ENCODE measurements at places on chromosomes 16 and 17.
A peak's percentile ranks its signal among the peaks of the same experiment; 100 is the strongest.

GRCh38 chr16:3519581-3519980 lies 18.8 kb downstream of the CLUAP1 start:
- no peak for DNase-seq

DNA sequence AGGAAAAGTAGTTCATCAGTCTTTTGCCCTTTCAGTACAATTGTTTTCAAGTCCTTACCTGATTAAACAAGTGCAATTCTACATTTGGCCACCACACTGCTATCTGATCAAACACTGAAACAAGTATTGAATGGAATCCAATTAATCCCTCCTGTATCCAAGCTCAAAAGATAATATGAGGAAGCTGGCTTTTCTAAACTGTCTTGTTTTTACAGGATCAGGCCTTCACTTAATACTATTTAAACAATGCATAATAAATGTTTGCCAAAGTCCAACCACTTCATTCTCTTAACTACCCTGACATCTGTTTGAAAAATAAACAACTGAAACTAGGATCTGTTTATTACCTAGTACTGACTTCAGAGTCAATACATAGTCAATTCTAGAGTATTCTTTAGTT lies 131.6 kb downstream of the MRTFB start:
- DNase-seq = no peak

- no peak for DNase-seq
Observed at GRCh38 chr16:48503336-48503735, 106.6 kb downstream of the N4BP1 start.

GRCh38 chr16:4026854-4027253 lies 89.4 kb downstream of the ADCY9 start:
- no peak for DNase-seq

DNA sequence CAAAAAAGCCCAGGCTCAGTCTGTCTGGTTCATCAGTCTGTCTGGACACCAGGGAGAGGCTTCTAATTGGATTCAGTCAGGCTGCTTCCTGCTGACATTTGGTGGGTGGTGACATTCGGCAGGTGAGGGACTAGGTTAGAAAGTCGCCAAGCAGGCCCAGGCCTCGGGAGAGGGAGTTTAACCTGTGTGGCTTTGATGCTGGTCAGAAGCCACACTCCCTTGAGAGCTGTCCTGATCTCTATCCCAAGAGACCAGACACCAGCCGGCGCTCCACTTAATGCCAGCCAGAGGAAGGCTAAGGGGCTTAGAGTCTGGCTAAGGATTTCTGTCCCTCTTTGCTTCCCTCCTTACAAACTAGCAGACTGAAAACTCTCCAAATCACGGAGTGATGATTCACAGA lies 135.0 kb downstream of the GSG1L start:
- DNase-seq = no peak

DNA sequence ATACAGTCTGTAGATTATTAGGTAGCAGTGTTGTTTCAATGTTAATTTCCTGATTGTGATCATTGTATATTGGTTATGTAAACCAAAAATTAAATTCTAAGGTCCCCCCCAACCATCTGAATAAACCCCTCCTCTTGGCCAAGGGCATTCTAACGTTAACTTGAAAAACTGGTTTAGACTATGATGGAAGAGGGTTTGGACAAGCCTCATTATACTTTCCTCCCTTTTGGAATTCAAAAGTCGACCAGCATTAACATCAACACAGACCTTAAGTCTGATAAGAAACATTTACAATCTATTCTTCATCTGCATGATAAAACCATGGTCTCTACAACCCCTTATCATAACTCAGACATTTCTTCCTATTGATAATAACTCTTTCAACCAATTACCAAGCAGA lies 20.6 kb upstream of the KIFC3 start:
- no peak for DNase-seq

DNA sequence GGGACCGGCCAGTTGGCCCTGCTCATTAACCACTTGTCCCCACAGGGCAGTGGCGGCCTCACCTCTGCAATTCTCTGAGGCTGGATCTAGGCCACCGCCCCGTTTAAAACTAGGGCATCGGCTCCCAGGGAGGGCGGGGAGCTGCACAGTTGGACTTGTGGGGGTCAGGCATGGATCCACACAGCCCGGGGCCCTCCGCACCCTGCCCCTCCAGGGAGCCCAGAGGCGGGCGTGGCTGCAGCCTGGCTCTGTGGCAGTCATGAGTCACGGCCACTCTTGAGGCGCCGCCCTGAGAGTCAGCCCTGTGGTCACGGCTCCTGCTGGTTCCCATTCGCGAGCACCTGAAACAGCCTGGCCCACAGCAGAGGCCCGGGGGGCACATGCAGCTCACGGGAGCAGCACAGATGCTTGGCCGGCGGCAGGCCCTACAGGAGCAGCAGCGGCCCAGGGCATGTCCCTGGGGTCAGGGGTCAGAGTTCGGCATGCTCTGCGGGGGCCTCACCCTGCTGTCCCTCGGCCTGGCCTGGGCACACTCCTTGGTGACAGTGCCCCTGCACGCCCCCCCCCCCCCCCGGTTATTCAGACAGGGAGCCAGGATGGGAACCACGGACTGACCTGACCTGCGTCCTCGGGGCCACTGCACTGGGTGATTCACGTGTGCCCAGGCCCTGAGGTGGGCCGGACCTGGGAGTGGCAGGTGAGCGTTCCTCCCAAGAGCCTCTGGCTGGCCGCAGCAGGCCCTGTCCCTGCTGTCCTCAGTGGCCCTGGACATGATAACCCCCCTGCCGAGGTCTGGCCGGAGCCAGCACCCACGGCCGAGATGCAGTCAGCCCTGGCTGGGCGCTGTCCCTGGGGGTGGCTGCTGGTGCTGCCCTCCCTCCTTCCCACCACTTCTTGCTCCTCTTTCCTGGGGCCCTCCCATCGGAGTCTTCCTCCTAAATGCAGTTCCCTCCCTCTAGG lies 8.2 kb downstream of the CAPN15 start:
- DNase-seq = no peak

DNA sequence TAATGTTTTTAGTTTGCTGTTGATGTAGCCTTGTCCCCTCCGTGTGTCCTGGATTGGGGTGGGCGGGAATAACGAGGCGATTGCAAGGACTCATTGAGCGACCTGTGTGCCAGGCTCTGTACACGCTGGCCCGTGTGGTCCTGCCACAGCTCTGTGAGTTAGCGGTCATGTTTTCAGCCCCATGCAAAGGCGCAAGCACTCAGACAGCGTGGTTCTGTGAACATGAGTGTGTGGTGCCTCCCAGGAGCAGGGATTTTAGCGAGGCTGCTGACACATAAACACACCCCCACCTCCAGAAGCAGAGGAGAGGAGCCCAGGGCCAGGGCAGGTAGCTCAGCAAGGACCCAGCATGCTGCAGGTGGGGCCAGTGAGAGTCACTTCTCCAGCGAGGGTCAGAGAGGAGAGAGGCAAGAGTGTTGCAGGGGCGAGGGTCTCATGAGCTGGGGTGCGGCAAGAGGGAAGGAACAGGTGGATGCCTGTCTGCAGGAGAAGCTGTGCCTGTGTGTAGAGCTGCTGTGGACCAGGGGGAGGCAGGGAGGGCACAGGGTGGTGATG lies 115.3 kb downstream of the OR1D5 start:
- no peak for DNase-seq

DNA sequence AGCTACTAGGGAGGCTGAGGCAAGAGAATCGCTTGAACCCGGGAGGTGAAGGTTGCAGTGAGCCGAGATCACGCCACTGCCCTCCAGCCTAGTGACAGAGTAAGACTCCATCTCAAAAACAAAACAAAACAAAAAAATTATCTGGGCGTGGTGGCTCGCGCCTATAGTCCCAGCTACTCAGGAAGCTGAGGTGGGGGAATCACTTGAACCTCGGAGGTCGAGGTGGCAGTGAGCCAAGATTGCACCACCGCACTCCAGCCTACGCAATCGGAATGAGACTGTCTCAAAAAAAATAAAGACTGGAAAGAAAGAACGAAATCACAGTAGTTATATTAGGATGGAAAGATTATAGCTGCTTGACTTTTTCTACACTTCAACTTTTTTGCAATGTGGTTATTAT lies 18.9 kb downstream of the COG1 start:
- DNase-seq = peak; percentile 54

DNA sequence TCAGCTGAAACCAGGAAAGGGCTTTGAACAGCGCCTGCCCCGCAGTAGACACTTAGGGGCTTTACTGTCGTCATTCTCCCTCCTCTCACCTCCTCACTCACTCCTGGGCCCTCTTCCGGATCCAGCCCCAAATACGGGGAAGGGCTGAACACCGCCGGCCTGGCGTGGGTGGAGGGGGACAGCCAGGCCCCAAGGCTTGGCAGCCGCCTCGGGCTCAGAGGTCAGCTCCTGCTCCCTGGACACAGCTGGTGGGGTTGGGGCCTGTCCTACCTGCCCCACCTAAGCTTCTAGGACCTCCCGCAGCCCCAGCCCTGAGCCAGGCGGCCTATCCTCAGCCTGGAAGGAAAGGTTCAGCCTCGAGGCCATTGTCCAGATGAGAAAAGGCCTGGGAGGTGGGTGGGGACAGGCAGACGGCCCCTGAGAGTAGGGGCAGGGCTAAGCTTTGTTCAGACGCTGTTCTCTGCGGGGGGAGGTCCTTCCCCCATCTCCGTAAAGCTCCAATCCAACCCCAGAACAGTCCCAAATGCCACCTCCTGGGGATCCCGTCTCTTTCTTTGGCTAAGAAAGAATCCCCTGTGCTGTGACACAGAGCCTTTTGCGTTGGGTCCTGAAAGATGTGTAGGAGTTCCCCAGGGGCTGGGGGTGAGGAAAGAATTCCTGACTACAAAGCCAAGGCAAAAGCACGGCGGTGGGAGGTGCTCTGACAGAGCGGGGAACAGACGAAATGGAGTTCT lies 881 bp upstream of the LLGL1 start:
- DNase-seq = no peak

DNA sequence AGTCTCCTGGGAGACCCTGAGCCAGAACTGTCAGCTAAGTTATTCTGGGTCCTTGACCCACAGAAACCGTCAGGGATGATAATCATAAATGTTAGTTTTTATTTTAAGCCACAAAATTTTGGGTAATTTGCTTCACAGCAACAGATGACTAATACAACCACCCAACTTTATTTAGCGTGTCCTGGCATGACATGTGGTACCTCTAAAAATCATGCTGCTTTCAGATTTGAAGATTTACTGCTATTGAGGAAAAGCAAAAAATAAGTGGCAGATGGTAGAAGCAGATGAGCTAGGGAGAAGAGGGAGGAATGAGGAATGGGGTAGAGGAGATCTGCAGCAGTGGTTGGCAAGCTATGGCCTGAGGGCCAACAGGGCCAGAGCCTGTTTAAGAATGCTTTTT lies 90.4 kb downstream of the TMEM100 start:
- no peak for DNase-seq

- no peak for DNase-seq
Observed at GRCh38 chr16:23107117-23107516, 42.1 kb downstream of the USP31 start.

GRCh38 chr16:3358871-3359270 lies 3.2 kb downstream of the OR2C1 start:
- DNase-seq = no peak

DNA sequence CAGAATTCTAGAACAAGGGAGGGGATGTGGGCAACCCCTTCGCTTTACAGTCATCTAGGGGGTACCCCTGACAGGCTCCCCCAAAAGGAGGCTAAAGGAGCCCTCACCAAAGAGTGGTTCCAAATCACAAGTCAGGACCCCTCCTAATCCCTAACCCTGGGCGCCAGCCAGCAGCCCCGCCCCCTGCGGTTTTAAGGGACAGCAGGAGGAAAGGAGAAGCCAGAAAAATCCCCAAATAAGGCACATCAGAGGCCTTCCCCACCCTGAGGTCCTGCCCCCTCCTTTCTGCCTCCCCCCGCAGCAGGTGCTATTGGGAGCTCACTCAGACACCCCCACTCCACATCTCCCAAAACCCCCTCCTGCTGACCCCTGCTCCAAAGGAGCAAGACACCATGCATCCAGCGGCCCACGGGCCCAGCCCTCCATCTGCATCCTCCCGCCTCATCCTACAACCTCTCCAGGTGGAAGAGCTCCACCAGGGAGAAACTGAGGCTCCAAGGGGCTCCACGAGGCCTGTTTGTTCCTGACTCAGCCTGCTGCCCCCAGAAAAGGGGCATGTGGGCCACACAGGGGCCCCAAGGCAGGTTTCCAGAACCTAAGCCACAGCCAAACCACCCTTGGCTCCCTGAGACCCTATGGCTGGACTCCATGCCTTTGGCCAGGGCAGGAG lies 93.5 kb downstream of the GOSR1 start:
- no peak for DNase-seq

- DNase-seq = no peak
Observed at GRCh38 chr17:50634915-50635731, 442 bp downstream of the ABCC3 start.

DNA sequence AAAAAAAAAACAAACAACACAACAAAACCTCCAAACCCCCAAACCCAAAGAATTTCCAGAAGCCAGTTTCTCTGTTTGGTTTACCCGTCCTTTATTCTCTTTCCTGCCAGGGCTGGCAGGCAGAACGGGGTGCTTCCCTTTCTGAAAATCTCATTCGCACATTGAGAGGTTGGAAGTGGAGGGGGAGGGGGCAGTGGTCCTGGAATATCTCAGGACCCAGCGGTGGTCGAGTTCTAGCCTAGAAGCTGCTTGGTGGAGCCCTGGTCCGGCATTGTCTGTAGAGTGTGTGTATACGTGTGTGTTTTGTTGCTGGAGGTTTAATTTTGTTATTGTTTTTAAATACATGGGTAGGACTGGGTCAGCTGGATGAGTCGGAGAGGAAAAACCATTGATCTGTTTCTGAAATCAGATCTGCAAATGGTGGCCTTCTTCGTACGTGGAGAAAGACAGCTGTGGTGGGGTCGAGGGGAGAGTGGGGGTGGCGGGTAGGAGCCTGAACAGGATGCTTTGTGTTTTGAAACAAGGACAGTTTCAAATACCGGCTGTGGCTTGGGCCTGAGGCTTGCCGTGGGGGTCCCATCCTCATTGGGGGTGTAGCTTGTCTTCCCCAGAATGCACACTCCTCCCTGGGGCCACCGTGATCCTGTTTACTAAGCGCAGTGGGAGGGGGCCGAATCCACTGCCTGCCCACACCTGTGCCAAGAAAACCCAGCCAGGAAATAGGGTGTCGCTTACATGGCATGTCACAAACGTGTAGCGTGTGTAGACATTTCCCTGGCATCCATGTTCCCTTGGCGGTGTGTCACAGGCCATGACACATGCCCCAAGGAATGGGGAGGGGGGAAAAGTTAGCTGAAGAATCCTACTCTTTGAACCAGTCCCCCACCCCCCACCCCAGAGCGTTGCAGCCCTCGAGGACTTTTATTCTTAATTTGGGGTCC lies 1.6 kb downstream of the CMIP start:
- peak; percentile 65 for DNase-seq

DNA sequence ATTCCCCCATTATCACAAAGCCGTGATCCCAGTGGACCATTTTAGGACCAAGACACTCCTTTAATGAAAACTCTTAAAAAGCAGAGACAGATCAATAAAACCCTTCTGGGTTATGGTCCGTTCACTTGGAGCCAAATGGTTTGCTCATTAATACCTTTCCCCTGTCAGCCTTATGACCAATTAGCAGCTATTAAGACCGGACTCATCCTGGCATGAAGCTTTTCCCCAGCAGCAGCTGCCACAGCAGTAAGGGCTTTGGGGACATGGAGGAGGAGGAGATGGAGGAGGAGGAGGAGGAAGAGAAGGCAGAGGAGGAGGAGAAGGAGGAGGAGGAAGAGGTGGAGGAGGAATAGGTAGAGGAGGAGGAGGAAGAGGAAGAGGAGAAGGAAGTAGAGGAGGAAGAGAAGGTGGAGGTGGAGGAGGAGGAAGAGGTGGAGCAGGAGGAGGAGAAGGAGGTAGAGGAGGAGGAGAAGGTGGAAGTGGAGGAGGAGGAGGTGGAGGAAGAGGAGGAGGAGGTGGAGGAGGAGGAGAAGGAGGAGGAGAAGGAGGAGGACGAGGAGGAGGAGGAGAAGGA lies 50.1 kb upstream of the IRX3 start:
- DNase-seq = no peak

All from CD4-positive, alpha-beta T cell (primary cell).